ENCODE measurements at places on chromosomes 1 and 21.
A peak's percentile ranks its signal among the peaks of the same experiment; 100 is the strongest.

DNA sequence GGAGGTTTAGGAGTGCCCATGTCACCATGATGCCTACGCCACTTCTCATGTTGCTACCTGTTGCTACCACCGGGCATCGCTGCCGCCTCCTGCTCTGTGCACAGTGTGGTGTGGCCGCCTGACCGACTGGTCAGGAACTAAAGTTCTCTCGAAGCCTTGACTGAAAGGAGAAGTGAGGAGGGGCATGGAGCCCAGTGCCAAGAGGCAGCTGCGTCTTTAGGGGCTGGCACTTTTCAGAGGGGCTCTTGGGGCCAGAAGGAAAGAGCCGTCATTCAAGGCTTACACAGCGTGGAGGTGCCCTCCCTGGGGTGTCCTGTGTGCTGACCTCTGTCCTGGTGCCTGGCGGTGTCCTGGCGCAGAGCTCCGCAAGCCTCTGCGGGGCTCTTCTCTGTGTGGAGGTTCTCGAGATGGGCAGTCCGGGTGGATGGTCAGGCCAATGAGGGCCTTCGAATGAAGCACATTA, 57.2 kb downstream of the ADARB1 start:
- no peak for DNase-seq

DNA sequence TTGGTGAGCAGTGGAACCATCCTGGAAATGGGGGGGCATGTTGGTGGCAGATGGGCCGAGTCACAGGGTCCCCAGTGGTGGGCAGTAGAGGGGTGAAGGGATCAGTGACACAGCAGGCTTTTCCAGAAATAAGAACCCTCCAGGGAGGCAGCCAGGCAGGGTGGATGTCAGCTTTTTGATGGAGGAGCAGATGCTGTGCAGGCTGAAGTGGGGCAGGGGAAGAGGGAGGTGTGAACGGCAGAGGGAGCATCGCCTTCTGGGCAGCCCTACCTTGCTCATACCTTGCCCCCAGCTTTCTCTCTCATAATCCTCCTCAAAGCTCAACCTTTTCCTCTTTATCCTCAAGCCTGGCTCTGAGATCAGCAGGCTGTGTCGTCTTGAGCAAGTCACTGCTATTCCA, 131.8 kb upstream of the IPO9 start:
- no peak for DNase-seq

- no peak for DNase-seq
Observed at GRCh38 chr1:41874151-41874719, 44.5 kb downstream of the HIVEP3 start.

- peak; percentile 6 for DNase-seq
Observed at GRCh38 chr1:6094801-6095505, 49.3 kb downstream of the KCNAB2 start.

GRCh38 chr21:30714456-30714855, 4.1 kb downstream of the KRTAP21-3 start:
- no peak for DNase-seq

DNA sequence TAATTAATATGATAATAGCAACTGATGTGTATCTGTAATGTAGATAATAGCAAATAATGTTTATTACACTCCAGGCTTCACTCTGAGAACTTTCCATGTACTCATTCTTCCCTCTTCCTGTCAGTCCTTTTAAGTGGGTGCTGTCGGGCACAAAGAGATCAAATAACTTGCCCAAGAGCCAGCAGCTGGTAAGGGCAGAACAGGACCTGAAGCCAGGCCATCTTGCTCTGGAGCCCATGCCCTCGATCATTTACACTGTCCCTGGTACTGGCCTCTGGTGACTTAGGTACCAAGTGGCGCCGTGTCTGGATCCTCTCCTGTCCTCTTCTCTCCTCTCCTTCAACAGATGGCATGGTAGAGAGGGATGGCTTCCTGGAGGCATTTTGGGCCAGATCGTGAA, 97.2 kb downstream of the VPS13D start:
- no peak for DNase-seq

- DNase-seq: no peak
Observed at GRCh38 chr1:88742531-88742930, 58.5 kb downstream of the PKN2 start.

GRCh38 chr1:94787691-94788090, 32.5 kb upstream of the SLC44A3 start:
- no peak for DNase-seq

DNA sequence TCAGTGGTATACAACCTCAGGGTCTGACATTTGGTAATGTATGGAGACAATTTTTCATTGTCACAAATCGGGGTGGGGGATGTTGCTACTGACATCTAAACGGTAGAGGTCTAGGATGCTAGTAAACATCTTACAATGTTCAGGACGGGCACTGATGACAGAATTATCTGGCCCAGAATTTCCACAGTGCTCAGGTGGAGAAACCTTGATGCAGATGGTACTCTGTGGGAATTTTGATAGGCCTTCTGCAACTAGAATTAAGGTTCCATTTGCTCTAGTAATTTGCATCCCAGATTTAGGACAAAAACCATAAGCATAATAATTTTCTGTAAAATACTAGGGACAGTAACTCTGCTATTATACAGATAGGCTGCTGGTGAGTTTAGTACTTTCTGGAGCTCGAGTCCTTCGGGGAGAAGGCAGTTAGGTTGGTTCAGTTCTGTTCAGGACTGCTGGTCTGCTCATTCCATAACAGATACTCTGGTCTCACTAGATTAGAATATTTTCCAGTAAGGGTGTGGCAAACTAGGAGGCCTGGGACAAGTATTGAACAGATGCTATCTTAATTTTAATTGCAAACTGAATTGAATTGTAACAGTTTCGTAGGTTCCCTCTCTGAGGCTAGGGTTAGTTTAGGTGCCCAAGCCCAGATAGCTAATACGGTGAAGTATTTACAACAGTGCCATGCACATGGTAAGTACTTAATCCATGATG, 11.4 kb downstream of the METTL13 start:
- no peak for DNase-seq

All from T-helper 1 cell (primary cell).